Activated CD8-positive, alpha-beta memory T cell treated with anti-CD3 and anti-CD28 coated beads for 1 hour (primary cell): ENCODE measurements at places on chromosomes 2 and 18.

- DNase-seq = no peak
These were observed 63.6 kb upstream of the MGAT5 start for GRCh38 chr2:134190062-134190806.

DNA sequence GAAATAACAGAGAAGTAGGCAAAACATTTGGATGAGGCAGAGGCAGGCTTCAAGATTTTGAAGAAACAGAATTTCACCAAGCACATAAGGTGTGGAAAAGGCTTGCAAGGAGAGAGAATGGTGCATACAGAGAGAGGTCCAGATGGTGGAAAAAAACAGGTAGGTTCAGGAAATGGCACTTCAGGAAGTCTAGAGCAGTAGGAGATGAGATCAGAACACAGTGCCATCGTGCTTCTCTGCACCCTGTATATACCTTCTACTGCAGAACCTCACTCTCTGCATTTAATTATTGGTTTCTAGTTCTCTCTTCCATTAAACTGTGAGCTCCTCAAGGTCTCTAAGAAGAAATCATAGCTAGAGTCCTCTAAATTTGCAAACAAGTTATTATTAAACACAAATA is 2.4 kb downstream of the PAIP2B start:
- no peak for DNase-seq

DNA sequence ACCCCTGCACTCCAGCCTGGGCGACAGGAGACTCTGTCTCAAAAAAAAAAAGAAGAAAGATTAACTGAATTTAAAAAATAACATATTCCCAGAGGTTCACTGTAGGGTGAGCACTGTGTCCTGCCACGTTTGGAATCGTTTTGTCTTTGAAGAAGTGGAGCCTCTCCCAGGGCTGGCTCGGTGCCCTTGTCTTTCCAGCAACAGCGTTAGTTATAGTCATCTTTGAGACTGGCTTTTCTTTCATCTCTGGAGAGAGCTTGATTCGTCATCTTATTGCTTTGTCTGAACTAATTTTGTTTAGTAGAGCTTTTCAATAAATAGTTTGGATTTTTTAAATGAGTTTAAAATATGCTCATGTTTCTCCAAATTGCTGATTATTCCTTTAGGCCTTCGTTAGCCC is 50.5 kb downstream of the IMPA2 start:
- no peak for DNase-seq

DNA sequence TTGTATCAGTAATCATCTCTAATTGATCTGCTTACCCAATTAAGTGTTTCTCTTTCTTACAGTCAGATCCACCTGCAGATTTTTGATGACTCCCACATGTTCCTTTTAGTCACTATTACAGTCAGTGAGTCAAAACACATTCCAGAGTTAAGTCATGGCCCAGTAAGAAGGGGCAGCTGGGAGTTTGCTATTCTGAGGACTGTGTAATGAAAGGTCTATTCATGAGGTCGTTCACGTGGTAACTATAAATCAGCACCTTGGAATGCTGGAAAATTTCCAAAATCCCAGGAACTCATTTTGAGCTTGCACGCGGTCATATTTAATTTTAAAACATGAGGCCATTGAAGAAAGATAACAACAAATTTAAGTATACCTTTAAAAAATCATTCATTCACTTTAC is 252.5 kb downstream of the XIRP2 start:
- no peak for DNase-seq

- DNase-seq = no peak
These were observed 1.0 kb upstream of the TCF4 start for GRCh38 chr18:55588870-55589595.

DNA sequence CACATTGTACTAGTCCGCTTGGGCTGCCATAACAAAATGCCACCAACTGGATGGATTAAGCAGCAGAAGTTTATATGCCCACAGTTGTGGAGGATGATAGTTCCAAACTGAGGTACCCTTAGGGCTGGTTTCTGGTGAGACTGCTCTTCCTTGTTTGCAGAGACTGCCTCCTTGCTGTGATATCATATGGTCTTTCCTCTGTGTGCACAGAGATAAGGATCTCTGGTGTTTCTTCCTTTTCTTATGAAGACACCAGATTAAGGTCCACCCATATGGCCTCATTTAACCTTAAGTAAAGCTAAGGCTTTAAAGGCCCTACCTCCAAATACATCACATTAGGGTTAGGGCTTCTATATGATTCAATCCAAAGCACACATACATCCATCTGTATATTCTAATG is 738.2 kb upstream of the GCFC2 start:
- no peak for DNase-seq

DNA sequence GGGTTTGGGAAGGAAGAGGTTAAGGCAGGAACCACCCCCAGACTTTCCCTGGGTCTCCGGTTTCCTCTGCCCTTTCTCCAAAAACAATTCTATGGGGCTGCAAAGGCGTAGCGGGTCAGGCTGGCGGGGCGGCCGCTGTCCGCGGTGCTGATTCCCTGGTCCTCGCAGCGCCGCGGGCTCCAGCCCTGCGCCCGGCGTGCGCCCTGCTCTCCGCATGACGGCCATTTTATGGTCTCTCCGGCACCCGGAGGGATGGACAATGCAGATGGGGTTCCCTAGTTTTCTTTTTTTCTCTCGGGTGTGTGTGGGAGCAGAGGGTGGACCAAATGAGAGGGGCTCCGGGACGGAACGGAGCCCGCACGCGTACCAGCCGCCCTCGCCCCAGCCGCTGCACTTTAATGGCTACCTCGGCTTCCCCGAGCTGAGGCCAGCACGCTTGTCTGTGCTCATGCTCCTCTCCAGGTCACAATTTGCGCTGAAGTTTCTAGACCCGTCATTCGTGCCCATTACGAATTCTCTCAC is 1.6 kb downstream of the ST8SIA3 start:
- DNase-seq = no peak

DNA sequence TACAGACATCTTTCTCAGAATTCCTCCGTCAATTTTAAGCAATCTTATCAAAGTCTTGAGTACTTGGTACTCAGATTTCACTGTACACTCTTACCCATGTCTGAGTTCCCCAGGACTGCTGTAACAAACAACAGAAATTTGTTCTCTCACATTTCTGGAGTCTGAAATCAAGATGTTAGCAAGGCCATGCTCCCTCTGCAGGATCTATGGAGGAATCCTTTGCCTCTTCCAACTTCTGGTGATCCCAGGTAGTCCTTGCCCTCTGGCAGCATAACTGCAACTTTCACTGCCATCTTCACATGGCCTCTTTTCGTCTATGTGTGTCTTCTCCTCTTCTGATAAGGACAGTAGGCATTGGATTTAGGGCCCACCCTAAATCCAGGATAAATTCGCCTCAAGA is 17.1 kb upstream of the CACNB4 start:
- DNase-seq = no peak

DNA sequence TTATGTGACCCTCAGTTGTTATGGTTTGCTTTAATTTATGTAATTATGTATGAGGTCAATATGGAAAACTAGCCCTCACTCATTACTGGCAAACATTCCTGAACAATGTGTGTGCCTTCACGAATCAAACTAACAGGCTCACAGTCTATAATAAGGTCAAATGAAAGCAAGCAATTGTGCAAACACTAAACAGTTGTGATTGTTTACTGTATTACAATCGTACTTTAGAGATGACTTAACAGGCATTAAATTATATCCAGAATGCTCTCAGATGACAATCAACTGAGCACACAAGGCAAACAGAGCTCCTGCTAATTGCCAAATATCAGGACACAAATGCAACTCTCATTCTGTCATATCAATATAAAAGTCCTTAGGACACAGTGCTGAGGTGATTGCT is 29.5 kb downstream of the COL5A2 start:
- no peak for DNase-seq

GRCh38 chr2:19764998-19765397 is 136.8 kb downstream of the TTC32 start:
- no peak for DNase-seq

DNA sequence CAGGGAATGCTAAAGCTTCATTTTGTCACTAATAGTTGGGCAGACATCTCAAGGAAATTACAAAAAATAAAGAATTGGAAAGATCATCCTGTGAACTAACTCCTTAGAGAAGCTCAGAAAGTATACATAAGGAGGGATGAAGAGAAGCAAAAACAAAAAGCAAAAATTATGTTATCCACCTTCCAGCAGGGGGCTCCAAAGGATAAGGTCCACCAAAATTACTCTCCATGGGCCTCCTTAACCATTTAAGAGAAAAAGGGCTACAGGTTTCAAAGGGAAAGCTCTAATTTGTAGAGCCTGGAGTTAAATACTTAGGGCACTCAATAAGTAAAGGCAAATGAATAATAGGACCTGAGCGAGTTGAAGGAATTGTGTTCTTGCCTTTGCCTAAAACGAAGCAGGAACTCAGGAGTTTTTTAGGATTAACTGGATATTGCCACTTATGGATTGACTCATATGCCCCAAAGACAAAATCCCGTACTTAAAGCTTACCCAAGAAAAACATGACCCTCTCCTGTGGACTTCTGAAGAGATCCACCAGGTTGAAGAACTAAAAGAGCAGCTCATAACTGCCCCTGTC is 1167.9 kb downstream of the DSC3 start:
- DNase-seq = no peak
